DMS153 (cell line): ENCODE measurements at places on chromosomes 13 and 19.

DNA sequence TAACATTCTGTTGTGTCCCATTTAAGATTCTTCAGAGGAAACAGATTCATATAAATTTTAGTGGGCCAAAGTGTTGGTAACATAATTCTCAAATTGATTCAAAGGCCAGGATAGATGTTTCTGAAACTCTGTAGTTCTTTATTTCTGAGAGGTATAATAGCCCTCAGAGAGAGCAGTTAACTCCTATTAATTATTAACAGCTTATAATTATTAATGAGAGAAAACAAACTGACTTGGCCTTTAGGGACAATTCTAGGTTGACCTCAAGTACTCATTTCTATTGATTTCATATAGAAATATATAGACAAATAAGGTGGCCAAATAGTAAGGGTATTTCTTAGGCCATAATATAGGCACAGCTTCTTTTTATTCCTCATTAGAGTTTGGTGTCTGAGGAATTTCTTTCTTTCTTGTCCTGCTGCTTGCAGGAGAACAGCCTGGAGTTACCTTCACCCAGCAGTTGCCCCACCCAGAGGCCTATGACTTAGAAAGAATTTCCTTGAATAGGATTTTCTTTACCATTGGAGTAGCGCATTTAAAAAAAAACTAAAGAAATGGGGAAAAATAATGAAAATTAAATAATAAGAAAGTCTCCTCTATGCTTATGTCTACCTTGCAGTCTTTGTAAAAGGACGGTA lies 1430.1 kb upstream of the SPRY2 start:
- no peak for DNase-seq

DNA sequence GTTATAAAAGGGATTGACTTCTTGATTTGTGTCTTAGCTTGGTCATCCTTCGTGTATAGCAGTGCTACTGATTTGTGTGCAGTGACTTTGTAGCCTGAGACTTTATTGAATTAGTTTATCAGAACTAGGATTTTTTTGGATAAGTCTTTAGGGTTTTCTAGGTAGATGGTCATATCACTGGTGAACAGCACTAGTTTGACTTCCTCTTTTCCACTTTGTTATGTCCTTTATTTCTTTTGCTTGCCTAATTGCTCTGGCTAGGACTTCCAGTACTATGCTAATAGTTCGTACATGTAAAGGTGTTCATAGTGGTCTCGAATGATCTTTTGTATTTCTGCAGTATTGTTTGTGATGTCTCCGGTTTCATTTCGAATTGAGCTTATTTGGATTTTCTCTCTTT lies 145.4 kb downstream of the DNAJC3 start:
- DNase-seq, result no peak

DNA sequence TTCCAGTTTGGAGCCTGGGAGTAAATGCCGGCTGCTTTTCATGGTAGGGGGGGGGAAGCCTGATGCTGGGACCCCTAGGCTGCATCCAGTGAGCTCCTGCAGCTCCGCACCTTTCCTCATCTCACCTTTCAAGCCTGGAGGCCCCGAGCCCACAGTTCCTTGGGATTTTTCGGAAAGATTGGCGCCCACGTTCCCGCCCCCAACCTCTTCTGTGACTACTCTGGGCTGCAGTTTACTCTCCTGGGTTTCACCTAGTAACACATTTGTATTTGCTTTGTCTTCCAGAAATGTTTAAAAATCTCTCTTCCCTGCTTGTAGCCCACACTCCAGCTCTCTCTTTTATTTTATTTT lies 51.9 kb upstream of the SPATA13 start:
- DNase-seq, result no peak

DNA sequence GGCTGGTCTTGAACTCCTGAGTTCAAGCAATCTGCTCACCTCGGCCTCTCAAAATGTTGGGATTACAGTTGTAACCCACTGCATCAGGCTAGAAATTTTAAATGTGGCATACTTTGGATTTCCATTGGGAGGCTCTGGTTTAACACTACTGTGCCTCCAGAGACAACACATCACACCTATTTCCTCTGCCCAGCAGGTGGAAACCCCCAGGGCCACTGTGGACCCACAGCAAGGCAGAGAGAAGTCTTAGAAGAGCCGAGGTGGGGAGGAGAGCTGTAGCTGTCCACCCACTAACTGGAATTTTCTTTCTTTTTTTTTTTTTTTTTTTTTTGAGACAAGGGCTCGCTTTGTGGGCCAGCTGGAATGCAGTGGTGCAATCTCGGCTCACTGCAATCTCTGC lies 39.4 kb downstream of the IER2 start:
- DNase-seq, result no peak

- no peak for DNase-seq
Observed at GRCh38 chr19:30799865-30800755, 427.9 kb downstream of the ZNF536 start.

DNA sequence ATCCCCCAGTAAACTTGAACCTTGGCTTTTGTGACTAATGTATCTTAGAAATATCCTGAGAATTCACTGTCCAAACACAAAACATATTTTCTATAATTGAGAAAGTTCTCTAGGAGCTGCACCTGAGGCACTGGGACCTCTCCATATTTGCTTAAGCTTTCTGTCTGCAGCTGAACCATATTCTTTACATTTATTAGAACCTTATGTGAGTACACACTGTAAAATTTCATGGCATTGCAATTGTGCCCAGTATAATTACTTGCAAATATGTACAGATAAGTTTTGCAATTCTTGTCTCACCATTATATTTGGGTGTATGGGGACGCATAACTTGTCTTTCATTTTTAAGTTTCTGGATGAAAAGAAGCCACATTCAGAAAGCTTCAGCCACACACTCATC lies 280.7 kb upstream of the KLHL1 start:
- no peak for DNase-seq

DNA sequence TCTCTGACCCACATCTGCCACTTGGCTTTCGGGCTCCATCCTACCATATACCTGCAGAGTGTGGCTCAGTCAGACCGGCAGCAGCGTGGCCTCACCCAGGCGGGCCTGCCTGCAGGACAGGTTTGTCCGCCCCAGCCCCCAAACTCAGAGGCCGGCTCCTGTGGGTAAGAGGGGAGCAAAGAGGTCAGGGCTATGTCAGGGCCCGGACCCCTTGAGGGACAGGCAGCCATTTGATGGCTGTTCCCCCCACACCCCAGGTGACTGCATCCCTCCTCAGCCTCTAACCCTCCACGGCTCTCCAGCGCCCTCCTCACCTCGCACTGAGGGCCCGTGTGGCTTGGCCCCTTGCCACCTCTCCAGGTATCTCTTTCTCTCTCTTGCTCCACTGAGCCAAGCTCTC lies 12.3 kb upstream of the ZBTB32 start:
- DNase-seq, result no peak

DNA sequence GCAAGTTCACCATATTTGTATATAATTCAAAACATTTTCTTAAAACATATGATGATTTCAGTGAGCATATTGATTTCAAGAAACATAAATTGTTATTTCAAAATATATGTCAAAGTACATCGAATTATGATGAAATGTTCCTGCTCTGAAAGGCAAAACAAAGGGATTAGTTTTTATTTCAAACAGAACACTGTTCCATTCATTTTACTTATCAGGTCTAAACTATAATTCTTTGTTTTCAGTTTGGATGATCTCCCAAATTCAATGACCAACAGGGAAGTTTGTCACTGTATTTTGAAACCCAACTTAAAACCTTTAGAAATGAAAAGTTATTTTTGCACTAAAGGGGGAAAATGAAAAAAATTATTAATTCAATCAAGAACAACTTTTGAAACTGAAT lies 610.2 kb downstream of the SLITRK1 start:
- DNase-seq, result no peak

- DNase-seq, result no peak
Observed at GRCh38 chr13:33033986-33034385, 17.8 kb downstream of the KL start.

DNA sequence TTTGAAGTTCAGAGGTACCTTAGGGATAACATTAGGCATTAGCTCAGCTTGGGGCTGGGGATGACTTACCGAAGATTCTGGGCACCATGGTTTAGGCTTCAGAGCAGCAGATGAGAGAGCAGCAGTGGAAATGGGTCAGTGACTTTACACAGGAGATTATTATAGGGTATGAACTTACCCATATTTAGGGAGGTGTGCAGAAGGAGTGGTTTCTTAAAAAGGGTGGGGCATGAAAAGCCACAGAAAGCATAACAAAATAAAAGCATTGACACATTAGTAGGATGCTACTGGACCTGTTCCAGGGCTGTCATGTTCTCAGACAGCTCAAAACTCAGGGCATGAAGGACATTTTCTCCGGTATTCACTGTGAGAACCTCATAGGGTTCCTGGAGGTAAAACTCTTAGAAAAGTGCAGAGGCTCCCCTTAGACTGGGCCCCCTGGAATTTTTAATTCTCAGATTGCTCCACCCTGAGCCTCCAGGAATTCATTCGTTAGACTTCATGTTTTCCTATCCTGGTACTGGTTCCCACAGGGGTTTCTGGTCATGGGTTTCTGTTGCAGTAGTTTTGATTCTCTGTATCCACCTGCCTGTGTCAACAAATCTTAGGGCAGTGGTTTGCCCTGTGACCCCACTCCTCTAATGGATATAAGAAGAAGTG lies 20.7 kb downstream of the IGFL1 start:
- DNase-seq, result no peak

DNA sequence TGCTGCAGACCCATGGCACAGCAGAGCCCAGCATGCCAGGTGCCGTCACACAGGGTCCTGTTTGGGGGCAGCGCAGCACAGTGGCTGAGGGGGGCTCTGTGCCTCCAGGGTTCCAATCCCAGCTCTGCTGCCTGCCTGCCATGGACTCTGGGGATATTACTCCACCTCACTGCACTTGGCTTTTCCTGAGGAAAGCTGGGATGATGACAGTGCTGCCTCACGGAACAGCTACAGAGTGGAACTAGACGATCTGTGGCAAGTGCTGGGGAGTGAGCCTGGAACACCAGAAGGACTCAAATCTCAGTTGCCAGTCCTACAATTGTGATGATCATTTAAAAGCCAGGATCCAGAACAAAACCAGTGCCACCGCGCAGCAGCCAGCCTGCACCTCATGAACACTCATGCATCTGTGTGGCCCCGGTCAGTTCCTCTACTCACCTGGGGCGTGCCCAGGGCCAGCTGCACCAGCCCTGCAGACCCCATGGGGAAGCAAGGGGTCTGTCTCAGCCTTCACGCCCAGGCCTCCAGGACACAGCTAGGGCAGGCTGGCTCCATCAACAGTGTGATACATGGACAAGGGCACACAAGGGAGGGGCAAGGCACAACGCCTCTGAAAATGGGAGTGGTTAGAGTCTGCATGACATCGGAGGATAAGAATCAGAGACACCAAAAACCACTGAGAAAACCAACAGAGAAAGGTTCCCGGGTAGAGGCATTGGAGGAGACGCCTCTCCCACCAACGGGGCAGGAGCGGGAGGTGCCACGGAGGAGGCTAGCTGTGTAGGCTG lies 55.2 kb downstream of the ATP7B start:
- DNase-seq, result no peak

DNA sequence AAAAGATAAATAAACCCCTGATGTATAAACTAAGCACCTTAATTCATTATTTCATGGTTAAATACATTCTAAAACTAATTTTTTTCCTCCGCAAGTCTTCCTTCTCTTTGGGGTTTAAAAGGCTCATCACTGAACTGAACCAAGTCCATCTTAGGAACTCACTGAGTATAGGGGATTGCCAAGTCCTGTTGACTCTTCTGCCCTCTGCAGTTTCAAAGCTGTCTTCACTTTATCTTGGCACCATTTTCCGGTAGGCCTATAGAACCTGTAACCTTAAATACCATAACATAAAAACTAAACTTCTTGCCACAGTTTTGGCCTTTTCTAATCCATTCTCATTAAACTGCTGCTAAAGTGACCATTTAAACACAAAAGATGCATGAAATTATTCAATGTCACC lies 66.5 kb upstream of the USPL1 start:
- DNase-seq, result no peak

DNA sequence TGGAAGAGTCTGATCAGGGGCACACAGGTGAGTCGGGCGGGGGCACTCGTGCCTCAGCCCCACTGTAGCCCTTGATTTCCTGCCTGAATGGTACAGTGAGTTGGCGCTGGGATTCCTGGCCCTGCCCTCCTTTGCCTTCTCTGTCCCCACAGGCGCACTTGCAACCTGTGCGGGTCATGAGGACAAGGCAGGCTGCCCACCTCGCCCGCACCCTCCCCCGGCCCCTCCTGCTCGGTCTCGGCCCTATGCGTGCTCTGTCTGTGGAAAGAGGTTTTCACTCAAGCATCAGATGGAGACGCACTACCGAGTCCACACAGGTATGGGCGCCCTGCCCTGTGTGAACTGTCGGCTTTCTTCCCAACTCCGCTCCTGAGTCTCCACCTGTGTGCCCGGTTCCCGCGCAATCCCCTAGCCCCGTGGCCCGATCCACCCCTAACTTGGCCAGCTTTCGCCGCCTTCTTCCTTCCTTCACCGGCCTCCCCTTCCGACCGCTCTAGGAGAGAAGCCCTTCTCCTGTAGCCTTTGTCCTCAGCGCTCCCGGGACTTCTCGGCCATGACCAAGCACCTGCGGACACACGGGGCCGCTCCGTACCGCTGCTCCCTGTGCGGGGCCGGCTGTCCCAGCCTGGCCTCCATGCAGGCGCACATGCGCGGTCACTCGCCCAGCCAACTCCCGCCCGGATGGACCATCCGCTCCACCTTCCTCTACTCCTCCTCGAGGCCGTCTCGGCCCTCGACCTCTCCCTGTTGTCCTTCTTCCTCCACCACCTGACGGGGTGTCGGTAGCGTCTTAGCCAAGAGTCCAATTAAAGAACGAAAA lies 1.6 kb upstream of the KMT2B start:
- no peak for DNase-seq

DNA sequence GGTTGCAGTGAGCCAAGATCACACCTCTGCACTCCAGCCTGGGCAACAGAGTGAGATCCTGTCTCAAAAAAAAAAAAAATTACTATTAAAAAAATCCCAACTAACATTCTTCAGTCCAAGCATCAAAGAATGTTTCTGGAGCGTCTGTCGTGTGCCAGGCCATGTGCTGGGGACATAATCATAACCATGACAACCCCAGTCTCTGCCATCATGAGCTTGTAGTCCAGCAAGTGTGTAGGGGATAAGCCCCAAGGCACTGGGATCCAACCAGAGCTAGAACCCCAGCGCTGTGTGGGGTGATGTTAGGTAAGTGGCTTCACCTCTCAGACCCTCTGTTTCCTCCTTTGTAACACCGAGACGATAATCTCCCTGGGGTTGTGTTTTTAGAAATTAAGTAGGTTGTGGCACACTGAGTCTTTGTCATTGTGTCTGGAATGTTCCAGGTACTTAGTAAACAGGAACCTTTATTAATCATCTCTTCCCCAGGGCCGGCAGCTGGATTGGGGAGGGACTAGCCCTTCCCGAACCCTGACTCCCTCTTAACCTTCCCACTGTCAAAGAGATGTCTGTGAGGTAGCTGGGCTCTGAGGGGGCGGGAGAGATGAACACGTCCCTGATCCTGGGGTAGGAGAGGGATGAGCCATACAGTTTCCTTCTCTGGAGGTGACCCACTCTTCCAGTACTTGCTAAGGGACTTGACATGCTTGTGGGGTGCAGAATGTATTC lies 5.2 kb downstream of the ITPKC start:
- DNase-seq, result no peak

GRCh38 chr13:32176696-32177095 lies 138.5 kb downstream of the ZAR1L start:
- no peak for DNase-seq

GRCh38 chr13:99661791-99662190 lies 160.5 kb downstream of the TM9SF2 start:
- DNase-seq, result no peak
